ENCODE measurements at places on chromosomes 1 and 21.
A peak's percentile ranks its signal among the peaks of the same experiment; 100 is the strongest.

- peak; percentile 63 for DNase-seq
Measured at GRCh38 chr1:26696654-26697430, 1.0 kb downstream of the ARID1A start.

- no peak for DNase-seq
Measured at GRCh38 chr21:28356422-28356821, 636.3 kb downstream of the LTN1 start.

DNA sequence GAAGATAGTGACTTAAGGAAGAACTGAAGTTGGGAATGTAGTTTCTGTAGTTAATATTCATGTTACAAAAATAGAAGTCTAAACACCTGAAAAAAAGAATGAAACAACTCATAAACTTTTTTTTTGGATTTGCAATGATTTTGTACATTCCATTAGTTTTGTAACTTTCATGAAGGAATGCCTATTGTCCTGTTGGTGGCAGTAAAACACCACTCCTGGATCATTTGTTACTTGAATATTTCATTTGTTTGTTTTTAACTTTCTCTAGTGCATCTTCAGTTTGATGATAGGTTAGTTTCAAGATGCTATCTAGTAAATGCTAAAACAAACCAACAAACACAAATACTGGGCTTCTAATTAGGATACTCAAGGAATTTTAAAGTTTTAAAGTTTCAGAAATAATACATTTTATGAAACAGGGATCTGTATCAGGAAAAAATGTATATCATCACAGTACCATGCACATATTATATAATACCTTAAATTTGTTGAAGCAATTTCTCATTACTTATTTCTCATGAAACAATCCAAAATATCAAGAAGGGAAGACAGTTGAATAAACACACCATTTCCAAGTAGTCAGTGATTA is 229.7 kb upstream of the CACYBP start:
- no peak for DNase-seq

- peak; percentile 58 for DNase-seq
Measured at GRCh38 chr1:12618965-12619791, 1.2 kb upstream of the DHRS3 start.

- no peak for DNase-seq
Measured at GRCh38 chr1:226492426-226493137, 56.0 kb upstream of the STUM start.
